ENCODE measurements at places on chromosomes 11 and 22. TPM values are rescaled to one million over a fixed set of nuclear protein-coding genes. Genes with fewer than 3 reads are reported as not detected.

- DNase-seq: no peak
These were observed 32.1 kb upstream of the PCF11 start for GRCh38 chr11:83124636-83125424.

DNA sequence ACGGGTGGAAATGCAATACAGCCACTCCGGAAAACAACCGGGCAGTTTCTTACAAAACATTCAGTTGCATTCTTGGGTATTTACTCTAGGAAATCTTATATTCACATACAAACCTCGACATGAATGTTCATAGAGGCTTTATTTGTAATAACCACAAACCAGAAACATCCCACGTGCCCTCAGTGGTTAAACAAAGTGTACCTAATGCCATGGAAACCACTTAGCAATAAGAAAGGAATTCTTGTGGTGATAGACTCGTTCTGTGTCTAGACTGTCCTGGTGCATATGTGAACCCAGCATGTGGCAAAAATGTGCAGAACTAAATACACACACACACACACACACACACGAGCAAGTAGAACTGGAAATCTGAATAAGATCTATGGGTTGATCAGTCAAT lies 1073.3 kb downstream of the TBC1D22A start:
- DNase-seq: peak; percentile 91

GRCh38 chr22:23122216-23122957 lies 19.4 kb downstream of the RSPH14 start:
- DNase-seq: no peak

DNA sequence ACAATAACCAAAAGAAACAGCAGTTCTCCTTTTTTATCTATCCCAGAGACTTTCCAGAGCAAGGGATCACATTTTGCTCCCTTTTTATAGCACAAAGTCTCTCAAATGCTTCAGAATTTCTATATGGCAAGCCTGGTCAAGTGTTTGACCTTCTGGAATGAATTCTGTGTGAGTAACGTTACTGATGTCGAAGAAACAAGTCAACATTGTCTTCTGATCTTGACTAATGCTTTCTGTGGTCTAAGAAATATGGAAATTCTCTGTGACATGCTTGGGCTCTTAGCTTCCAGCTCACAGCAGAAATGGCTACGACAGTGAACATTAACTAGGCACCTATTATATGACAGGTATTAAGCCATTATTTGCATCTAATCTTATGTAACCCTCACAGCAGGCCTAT lies 411.7 kb downstream of the CADM1 start:
- DNase-seq: no peak

- DNase-seq: no peak
These were observed 5.2 kb downstream of the APOL1 start for GRCh38 chr22:36257948-36258670.

GRCh38 chr11:17828311-17828751 lies 93.8 kb downstream of the KCNC1 start:
- DNase-seq: no peak

- DNase-seq: peak; percentile 62
These were observed 21.7 kb upstream of the TNRC6B start for GRCh38 chr22:40156001-40156516.

The FAM111B gene
- 24.1 TPM for total RNA-seq

- DNase-seq: no peak
These were observed 12.9 kb upstream of the RAPSN start for GRCh38 chr11:47461876-47462275.

- DNase-seq: no peak
These were observed 125.3 kb upstream of the C11orf58 start for GRCh38 chr11:16613262-16613511.

The HEPHL1 gene
- total RNA-seq: not detected

- no peak for DNase-seq
These were observed 22.7 kb downstream of the CBX7 start for GRCh38 chr22:39129746-39130145.

The TUB gene
- 1.2 TPM for total RNA-seq

- peak; percentile 51 for DNase-seq
These were observed 1.2 kb downstream of the UBE2L6 start for GRCh38 chr11:57566005-57566904.

DNA sequence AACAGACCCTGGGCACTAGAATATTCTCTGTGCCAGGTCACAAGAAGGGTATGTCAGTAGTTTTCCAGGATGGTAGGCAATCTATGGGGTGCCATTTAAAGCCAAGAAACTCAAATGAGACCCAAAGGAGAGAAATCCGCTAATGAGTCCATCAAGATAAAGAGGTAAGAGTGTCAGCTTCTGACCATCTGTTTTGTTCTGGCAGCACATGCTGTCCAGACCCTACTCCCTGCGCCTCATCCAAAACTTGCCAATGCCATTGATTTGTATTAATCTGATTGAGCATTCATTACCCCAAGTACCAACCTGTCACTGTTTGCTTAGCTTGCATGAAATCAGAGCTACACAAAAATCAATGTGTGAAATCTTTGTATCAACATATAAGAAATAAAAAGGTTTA lies 229.0 kb downstream of the BLID start:
- no peak for DNase-seq

DNA sequence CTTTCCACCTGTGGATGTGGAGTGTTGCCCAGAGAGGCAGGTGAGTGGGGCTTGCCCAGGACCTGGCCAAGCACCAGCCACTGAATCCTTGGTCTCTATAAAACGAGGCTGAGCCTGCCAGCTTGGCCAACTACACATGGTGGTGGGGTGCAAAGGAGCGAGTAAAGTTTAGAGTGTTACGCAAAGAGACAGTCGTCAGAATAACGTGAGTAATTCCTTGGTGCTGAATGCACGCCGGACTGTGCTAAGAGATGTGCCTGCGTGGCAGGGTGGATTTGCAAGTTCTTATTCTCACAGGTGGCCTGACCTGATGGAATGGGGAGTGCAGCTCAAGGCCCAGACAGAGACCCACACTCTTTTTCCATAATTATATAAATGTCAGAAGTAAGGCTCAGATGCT lies 88.6 kb upstream of the B3GAT1 start:
- no peak for DNase-seq

The ARRB1 gene
- total RNA-seq: 9.5 TPM

GRCh38 chr11:94128291-94128745 lies 323 bp upstream of the PANX1 start:
- DNase-seq: no peak

DNA sequence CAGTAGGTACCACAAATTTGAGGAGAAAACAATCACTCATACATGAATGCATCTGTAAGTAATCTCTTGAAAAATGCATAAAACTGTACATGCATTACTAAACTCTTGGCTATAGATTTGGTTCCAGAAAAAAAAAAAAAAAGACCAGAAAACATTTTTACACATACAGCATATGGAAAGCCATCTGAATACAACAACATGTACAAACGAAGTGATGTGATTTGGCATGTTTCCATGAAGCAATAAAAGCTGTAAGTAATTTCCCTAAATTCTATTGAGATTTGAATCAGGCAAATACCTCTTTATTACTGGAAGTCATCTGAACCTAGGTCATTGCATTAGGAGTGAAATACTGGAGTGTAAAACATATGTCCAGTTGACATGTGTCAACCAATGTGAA lies 31.9 kb upstream of the ZC3H12C start:
- no peak for DNase-seq

DNA sequence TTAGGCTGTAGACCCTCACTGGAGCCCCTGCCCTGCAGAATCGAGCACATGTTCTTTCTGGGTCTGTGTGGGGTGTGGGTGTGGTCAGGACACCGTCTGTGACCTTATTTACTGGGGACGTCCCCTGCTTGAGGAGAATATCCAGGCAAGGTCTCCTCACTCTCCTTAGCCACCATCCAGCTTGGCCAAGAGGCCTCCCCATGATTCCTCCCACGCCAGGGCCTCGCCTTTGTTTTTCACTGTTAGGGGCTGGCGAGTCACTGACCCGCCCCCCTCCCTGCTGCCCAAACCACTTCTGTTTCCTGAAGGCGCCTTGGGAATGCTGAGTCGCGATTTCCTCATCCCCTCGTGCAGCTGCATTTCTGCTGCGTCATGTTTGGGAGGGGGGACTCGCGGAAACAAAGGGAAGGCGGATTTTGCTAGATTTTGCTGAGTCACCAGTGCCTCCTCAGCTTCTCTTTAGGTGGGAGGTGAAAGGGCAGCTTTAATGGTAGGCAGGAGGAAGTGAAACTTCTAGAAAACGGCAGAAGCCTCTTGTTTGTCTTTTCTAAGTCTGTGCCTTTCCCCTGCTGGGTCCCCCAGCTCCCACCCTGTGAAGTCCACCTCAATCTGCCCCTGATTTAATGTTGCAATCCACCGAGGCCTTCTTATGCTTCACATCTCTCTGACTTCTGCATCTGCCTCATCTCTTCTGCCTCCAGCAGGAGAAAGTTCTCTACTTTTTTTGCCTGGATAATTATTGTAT lies 4.0 kb upstream of the HMOX1 start:
- peak; percentile 98 for DNase-seq

GRCh38 chr22:35839841-35840301 lies 122.2 kb downstream of the APOL5 start:
- peak; percentile 41 for DNase-seq

- no peak for DNase-seq
These were observed 14.3 kb downstream of the FGF3 start for GRCh38 chr11:69804769-69805508.

- DNase-seq: no peak
These were observed 98.3 kb downstream of the ARHGAP42 start for GRCh38 chr11:100785148-100785983.

DNA sequence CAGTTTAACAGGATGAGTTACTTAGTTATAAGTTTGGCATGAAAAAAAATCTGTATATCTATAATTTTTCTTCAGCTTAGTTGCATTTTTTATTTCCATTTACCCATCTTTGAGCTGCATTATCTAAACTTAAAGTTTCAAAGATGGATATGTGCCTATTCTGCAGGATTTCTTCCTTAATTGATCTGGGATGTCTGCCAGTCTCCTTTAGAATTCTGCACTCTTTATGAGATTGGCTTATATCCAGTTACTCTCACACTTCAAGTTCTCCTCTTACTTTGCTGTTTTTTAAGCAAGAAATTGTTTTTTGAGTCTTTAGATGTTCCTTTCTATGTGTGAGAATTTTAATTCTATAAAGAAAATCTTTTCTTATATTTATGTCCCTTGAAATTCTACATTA lies 5.1 kb upstream of the PDGFD start:
- no peak for DNase-seq

DNA sequence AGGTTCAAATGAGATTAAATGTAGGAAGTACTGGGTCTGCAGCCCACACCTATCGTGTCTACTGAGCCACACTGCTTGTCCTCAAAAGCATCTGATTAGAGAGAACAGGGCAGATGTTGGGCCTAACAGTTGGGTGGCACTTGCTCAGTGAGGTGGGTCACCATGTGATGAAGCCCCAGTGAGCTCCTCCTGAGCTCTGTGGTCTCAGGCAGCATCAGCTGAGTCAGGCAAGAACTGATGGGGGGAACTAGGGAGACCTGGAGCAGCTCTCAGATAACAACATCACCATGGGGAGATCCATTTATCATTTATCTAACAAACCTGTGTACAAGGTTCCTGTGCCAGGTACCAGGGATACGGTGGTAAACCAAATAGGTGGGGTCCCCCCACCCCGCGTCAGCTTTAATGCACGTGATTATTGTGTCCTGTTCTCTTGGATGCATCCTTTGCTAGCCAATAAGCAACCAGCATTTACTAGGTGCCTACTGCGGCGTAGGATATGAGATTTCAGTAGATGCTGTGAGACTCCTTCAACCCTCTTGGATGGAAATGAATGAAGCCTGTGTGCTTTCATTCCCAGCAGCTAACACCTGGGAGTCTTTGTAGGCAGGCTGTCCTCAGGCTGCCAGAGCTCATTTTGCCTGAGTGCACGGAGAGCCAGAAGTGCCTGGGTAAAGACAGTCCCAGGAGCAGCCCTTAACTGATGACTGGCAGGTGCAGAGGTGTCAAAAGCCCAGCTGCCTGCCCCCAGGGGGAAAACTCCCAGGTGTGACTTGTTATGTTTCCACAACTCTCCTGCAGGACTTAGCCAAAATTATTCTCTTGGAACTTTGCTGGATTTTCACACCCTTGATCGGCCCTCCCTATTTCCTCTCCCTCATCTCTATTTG lies 73.6 kb upstream of the NARS2 start:
- DNase-seq: no peak

The OR51E2 gene
- not detected for total RNA-seq

- peak; percentile 81 for DNase-seq
These were observed at the start of gene TIMP3 for GRCh38 chr22:32801537-32802236. Gene TIMP3 (plus strand): TSS chr22:32801705. CDS start chr22:32802002, 297 bp downstream.

DNA sequence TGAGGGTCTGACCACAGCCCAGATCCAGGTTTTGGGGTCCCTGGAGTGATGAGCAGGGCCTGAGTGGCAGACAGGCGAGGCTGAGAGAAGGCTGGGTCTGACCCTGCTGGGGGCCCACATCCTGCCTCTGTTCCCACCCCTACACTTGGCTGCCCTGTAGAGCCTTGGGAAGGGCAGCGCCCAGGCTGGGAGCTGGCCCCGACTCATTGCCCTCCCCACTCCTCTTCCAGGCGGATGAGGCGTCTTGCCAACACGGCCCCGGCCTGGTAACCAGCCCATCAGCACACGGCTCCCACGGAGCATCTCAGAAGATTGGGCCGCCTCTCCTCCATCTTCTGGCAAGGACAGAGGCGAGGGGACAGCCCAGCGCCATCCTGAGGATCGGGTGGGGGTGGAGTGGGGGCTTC lies 4.9 kb downstream of the DERL3 start:
- no peak for DNase-seq

GRCh38 chr11:68326334-68327215 lies 14.2 kb downstream of the LRP5 start:
- no peak for DNase-seq

The SAA1 gene
- total RNA-seq: 0.69 TPM

DNA sequence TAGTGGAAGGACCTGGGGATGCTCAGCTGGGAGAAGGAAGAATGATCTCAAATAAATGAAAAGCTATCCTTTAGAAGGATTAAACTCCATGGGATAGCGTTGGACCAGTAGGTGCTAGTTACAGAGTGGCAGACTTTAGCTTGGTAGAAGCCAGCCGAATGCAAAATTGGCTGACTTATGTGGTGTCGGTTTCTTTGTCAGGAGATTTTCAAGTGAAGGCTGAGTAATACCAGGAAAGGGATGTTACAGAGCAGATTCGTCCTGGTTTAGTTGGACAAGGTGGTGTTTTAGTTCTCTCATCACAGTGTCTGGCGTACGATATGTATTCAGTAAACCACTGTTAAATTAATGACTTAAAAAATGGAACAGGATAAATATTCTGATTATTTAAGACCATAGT lies 26.0 kb downstream of the FDX1 start:
- DNase-seq: no peak

- peak; percentile 31 for DNase-seq
These were observed 49.4 kb downstream of the TEAD1 start for GRCh38 chr11:12723421-12724300.

GRCh38 chr11:69604055-69604454 lies 36.9 kb upstream of the CCND1 start:
- DNase-seq: no peak

DNA sequence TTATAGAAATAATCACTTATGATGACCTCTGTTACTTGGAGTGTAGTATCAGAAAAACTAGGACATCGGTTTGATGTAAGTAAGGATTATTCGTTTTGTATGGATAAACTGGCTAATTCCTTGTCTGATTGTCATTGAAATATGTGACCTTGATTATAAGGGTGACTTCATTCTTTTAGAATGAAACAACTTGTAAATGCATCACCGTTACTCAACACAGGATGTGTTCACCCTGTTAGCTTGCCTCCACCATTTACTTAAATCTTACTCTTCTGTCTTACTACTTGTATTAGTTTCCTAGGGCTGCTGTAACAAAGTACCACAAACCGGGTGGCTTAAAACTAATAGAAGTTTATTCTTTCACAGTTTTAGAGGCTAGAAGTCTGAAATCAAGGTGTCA lies 7.9 kb downstream of the SFI1 start:
- no peak for DNase-seq

Measured in Daoy (cell line).